Caco-2 (cell line): ENCODE measurements at places on chromosomes 2 and 18.

DNA sequence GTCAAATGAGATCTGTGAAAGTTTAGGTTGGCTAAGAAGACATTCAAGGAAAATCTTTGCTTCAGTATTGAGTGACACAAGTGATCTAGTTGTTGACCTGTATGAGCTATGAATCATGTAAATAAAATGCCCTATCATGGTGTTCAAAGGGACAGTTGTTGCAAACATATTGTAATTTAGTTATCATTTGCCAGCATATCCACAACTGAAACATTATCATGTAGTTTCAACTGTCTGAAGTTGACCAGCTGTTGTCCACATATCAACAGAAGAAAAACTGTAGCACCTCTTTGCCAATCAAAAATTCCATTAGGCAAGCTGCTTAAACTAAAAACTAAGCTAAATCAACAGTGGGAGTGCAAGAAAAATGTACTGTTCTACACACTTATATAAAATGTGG is 527.1 kb upstream of the NRXN1 start:
- no peak for DNase-seq

- no peak for DNase-seq
Observed at GRCh38 chr2:231270221-231271114, 72.0 kb downstream of the ARMC9 start.

- DNase-seq: no peak
Observed at GRCh38 chr2:36564377-36564930, 33.5 kb downstream of the FEZ2 start.

GRCh38 chr2:192126426-192126825 is 68.3 kb downstream of the TMEFF2 start:
- DNase-seq: no peak

DNA sequence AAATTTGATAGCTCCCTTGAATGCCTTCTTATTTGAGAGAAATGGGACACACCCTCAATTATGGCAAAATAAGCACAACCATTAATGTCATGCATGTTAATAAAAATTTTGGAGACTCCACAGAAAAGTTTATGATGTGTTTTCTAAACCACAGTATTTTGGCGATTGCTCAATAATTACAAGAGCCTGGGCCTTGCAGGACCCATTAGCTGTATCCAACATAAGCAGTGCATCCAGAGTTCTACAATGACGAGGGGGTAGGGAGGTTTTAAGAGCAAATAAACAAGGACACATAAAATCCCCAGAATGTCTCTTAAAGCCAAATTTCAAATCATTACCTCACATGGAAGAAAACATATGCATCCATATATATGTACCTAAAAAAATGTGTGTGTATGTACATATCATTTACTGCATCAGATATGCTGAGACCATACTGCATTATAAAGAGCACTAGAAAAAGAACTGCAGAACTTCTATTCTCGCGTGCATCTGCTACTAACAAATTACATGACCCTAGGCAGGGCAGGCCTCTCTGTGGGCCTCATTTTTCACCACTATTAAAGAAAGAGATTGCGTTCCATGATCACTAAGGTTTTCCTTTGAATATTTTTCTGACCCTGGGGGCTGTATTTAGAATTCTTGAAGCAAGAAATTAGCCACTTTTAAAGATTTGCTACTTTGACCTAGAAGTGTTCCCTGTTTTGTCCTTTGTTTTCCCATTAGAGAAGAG is 38.0 kb downstream of the CMPK2 start:
- DNase-seq: no peak
